ENCODE measurements at places on chromosomes 5 and 9.

GRCh38 chr9:82488313-82489200 is 500.0 kb downstream of the SPATA31D1 start:
- peak; percentile 97 for DNase-seq

DNA sequence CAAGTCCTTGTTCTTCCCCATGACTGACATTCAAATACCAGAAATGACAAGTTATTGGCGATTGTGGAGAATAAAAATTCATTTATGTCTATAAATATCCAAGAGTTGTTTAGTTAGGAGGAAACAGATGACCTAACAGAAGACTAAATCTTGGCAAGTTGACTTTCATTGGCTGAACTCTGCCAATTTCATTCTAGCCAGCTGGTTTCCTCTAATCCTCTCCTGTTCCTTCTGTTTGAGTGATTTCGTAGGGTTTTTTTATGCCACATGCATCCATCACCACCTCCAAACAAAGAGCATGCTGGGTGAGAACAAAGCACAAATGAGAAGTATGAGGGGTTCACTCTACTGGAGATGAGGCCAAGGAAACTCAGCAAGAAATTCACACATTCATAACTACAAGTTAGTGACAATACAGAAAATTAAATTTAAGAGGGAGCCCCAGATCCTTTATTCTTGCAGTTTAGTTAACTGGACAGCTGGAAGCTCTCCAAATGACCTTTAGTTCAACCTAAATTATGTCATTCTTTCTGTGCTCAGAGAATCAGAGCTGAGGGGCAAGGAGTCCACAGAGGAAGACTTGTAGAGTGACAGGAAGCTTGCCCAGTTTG is 932.0 kb downstream of the TLE4 start:
- peak; percentile 2 for DNase-seq

DNA sequence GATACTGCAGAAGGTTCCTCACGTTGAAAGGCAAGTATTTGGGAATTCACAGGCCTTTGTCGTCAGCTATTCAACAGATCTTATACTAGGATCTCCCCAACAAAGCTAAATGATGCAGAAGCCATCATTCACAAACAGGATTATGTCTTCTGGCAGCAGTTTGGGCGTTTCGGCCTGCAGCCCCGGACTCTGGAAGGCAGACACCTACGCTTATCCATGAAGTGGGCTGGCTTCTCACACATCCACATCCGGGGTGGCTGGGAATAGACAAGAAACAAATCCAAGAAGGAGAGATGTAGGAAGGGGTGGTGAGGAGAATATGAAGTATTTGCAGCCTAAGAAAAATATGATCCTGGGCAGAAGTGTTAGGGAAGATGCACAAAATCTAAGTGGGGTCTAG is 471.9 kb downstream of the AGTPBP1 start:
- DNase-seq, result no peak

DNA sequence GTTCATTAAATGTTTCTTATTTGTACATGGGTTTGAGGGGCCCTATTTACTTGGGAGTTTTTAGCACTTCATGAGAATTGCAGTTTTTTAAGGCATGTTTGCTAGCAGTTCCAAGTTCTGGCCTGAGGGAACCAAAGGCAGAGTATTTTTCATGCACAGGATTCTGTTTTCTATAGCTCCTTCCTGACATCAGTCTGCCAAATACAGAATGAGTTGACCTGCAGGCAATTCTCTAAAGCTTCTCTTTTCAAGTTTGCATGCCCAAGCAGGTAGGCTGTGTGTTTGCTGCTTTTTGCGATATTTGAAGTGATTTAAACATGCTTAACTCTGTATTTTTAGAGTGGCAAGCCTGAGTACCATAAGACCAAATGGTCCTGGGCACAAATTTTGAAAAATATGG is 75.8 kb downstream of the AOPEP start:
- no peak for DNase-seq

- no peak for DNase-seq
Measured at GRCh38 chr5:167014401-167015056, 1276.9 kb upstream of the WWC1 start.

DNA sequence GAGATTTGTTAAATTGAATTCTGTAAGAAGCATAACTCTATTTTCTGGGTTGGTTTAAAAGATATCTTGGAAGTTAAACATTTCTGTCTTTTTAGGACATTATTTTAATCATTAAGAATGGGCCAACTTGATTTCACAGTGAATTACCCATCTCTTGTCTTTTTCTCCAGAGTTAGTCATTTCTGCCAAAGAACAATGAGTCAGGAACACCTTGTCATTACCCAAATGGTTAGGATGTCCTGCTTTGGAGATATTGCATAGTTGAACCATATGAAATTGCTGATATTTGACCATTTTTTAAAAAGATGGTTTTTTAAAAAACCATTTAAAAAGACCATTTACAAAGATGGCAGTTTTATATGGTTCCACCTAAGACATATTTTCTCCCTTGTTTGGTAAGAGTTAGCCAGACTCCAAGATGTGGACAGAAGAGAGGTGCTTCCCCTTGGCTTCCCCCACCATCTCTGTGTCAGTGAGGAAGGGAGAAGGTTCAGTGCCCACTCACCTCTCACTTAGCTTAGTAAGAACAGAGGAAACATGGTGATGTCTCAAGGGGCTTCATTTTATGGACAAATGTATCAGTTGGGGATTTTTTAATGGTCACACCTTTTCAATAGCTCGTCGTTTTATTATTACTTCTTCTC is 103.0 kb downstream of the PCSK1 start:
- no peak for DNase-seq

- no peak for DNase-seq
Measured at GRCh38 chr5:98933445-98934072, 4.8 kb upstream of the CHD1 start.

DNA sequence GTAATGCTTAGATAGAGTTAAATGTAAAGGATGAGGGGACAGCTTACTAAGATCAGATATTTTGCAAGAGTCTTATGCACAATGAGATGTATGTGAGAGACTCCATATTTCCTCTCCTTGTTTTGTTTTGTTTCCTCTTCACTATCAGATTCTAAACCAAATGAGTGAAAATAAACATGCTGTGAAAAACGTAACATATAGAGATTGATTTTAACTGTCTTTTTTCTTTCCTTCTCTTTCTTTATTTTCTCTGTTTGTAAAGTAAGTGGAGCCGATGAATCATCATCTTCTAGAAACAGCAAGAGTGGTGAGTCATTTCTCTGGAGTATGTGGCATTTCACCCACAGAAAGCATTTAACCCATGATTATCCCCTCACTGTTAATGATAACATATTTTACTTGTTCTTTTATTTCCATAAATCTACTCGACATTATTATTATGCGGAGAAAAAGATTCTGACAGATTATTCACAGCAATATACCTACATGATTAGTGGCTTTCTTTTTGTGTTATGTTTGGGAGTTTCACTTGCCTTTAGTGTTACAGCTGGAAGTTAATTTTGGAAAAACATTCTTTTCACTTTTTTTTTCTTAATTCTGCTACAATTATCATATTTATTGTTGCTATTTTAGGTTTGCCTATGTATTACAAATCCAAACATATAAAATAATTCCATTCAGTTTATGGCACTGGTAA is 2.1 kb upstream of the ANXA1 start:
- DNase-seq, result peak; percentile 91

Measured in fibroblast of lung (primary cell).